ENCODE measurements at places on chromosomes 2 and 18.
A peak's percentile ranks its signal among the peaks of the same experiment; 100 is the strongest.

DNA sequence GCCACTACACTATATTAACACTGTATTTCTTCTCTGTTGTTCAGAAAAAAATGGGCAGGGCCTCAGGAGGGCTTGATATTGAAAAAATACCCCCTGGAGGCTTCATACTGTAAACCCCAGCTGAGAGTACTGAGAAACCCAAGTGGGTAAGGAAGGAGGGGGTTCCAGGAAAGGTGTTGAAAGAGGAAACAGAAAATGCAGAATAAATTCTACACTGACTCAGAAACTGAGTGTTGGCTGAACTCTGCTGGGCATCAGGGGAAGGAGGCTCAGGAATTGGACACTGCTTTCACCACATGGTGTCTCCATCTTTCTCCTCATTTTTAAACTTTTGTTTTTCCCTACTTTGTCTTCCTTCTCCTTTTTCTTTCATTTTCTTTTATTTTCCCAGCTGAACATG, 253.7 kb downstream of the DYM start:
- DNase-seq: peak; percentile 73

- peak; percentile 50 for DNase-seq
Observed at GRCh38 chr2:170943596-170943995, 14.5 kb downstream of the GORASP2 start.

GRCh38 chr2:25608718-25609117, 64.7 kb downstream of the DTNB start:
- no peak for DNase-seq

DNA sequence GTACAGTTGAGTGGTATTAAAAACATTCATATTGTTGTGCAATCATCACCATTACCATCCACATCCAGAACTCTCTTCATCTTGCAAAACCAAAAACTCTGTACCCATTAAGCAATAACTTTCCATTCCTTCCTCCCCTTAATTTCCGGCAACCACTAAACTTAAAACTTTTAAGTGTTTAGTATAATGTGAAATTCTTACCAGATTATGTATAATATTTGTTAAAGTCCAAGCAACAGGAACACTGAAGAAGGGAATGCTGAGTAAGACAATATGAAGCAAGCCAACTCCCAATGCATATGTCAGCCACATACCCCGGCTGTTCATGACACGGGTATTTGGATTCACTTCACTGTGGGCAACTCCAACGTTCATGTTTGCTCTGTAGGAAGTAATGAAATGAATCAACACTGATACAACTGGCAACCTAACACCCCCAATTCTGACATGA, 1.9 kb downstream of the ORMDL1 start:
- DNase-seq: peak; percentile 23

DNA sequence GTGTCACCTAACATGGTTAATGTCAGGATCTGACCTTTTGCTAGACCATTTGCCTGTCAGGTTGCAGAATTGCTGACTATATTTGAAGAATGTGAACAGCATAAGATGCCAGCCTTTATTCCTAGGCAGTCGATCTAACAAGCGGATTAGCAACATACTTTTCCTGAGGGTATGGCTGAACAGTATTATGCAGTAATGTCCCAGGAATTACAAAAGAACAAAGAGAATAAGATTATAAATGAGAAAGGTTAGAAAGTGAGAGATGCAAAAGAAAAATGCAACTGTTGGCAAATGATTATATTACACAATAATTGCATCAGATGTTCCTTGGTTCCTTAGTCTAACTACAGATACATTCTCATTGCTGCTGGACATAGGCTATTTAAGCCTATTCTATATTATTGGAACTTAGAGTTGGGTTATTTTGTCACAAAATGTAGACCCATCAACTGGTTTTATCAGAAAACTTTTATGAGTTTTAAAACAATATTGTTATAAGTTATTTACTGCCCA, 647.1 kb upstream of the CRIM1 start:
- DNase-seq: peak; percentile 2

DNA sequence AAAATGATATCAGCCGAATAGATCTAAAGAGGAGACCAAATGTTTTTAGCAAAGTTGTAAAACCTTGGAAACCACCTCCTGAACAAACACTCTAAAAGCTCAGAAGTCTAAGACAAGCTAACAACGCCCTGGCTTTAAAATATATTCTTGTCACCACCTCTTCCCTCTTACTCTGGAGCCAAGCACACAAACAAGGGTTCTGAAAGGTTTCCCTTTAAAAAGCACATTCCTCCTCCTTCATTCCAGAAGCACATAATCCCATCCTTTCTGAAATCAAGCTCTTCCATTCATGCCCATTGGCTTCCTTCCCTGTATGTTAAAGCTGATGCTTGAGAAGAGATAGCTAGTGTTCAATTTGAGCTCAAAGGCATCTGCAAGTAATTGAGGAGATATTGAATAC, 382.0 kb downstream of the LNPK start:
- DNase-seq: no peak

DNA sequence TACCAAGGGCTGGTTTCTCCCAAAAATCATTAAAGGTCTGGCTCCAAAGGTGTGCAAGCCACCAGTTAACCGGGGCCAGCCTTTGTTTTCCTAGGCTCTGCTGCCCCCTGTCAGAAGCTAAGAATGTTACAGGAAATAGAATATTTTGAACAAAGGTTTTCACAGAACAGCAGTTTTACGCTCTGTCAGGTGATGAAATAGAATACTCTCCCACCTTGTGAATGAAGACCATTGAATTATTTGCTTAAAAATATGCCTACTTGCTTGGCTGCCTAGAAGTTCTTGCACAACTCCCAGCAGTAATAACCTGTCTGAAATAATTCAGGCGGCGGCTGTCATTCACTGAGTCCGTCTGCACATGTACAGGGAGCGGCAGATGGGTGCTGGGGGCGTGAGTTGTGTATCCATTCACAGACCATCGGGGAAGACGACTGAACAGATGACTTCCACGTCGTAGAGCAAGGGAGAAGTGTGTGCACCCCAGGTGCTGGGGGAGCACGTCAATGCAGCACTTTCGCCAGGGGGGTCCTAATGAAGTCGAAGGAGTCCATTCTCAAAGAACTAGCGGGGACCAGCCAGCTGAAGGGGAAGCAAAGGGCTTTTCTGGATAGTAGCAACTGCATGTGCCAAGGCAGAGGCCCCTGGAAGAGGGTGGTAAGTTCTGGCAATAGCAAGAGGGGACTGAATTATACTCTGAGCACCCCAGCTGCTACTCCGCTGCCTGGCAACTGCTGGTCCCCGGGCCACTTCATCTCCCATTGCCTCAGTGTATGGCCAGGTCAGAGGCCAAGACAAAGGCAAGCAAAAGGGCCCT, 56.1 kb downstream of the SF3B1 start:
- DNase-seq: peak; percentile 64

DNA sequence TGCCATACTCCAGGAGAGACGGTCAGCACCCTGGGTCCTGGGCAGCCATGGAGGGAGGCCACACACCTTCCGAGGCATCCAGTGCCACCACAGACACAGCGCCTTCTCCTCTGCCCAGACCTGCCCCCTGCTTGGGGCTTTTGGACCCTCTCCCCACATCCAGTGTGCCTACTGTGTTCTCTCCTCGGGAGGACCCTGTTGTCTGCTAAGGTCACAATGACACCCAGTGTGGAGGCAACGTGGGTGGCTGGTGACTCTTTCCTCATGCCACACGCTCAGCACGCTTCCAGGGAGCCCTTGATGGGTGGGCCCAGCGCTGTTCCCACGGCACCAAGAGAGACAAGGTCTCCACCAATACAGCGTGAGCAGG, 251.9 kb downstream of the EIPR1 start:
- DNase-seq: no peak

GRCh38 chr2:165011199-165011598, 55.9 kb upstream of the SLC38A11 start:
- DNase-seq: no peak

DNA sequence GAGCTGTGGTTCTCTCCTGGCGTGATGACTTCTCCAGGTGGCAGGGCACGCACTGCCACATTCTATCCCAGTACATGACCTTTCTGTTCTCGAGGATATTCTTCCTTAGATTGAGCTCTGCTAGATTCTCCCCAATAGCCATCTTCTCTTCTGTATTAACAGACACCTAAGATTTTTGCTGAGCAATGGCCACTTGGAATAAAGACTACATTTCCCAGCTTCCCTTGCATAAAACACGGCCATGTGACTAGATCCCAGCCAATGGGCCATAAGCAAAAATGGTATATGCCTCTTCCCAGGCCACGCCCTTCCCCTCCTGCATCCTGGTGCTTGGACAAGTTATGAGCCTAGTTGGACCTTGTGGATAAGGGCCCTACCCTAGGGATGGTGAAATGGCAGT, 82.1 kb downstream of the EIF2AK3 start:
- peak; percentile 61 for DNase-seq

- no peak for DNase-seq
Observed at GRCh38 chr2:25899404-25899970, 21.2 kb upstream of the ASXL2 start.

DNA sequence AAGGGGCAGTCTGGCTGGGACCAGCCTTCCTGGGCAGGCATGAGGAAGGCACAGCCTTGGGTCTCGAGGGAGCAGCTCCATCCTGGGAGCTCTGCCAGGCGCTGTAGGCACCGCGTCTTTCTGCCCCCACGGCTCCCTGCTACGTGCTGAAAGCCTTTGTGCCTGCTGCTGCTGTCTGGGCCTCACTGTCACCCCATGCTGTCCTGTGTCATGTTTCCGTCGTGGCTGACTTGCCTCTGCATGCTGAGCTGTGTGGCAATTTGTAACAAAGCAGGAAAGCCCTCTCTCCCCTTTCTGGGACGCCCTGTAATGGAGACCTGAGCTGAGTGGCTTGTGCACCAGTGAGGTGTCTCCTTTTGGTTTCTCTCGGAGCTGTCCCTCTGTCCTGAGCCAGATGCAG, 152.5 kb downstream of the TSN start:
- DNase-seq: no peak

DNA sequence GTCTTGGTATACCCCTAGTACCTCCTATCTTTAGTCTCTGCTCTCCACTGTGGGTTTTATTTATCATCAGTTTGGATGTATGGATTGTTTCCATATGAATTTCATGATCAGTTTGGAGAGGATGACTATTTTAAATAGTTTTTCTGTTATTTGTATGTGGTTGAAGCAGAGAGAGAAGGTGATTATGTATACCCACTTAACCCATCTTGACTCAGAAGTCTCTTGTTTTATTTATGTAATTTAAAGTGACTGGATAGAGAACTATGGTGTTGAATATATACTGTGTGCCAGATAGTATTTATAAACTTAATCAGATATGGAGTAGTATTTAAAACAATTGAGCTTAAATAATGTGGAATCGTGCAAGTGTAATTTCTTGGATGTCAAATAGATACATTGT, 39.9 kb downstream of the SMAD4 start:
- DNase-seq: no peak

DNA sequence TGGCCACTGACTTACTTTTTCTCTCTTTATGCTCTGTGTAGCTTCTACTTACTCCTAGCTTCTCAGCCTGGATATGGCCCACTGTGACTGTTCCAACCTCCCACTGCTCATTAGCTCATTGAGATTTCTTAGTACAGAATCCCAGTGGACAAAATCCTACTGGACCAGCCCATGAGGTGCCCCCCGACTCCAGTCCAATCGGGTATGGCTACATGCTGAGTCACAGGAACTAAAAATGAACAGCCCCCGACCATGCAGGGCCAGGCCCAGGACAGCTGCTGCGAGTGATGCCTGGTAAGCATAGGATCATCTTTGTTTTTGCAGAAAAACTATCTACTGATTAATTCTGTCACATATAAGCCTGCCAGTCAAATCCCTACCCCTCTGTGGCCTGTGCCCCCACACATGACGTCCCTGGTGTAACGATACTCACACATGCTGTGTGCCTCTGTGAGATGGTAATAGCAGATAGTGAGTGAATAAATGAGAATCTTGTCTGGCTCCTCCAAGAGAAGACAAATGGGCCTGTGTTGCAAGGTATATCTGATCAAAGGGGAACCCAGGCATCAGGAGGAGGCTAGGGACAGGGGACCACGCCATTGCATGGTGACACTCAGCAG, 85.9 kb upstream of the KLF7 start:
- DNase-seq: no peak

DNA sequence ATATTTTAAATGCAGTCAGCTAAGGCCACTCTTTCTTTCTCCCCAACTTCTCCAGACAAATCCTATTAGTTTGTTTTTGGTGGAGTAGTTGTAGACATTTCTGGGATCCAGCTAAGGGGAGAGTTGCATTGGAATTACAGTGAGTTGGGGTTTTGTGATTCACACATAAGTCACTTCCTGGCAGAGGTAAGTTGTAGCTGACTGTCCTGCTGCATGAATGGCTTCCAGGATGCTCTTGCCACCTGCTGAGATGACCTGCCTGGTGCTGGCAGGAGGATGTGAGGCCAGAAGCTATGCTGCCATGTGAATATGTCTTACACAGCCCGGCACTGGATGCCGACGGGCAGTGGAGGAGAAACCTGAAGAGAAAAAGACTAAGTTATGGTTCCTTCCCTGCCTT, 243.7 kb downstream of the TDRD15 start:
- peak; percentile 16 for DNase-seq

DNA sequence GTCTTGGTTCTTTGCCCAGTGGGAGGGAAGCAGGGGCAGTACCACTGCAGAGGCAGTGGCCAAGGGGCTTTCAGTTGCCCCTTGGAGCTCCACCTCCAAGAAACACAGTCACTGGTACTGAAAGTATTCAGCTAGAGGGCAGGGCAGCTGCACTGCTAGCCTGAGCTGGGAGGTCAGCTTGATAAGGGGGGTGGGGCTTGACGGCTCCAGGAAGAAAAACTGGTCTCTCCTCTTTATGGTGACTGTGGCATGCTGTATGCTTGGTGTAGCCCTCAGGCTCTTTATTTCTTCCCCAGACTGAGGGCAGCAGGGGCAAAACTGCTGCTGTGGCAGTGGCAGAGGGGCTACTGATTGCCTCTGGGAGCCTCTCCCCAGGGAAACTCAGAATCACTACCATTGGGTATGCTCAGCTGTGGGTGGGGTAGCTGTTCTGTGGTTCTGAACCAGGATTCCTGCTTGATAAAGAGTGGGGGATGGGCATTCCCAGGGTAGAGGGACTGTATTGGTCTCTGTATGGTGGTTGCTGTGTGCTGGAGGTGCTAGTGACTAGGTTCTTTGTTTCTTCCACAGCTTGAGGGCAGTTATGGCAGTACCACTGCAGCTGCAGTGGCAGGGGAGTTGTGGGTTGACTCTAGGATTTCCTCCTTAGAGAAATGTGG, 134.6 kb upstream of the SCN7A start:
- DNase-seq: no peak

- no peak for DNase-seq
Observed at GRCh38 chr18:73920033-73920432, 227.6 kb downstream of the FBXO15 start.

DNA sequence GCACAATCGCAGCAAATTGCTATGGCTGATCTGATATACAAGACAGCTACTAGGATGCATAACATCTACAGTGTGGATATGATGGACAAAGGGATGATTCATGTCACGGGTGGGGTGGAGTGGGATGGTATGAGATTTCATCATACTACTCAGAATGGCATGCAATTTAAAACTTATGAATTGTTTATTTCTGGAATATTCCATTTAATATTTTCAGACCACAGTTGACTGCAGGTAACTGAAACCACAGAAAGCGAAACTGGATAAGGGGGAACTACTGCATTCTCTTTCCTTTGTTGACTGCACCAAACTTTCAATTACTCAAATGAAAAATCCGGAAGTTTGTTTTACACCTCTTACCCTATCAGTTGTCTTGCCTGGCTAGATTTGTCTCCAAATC, 94.4 kb upstream of the NEUROD1 start:
- peak; percentile 52 for DNase-seq

GRCh38 chr2:143477714-143478443, 348.7 kb downstream of the ARHGAP15 start:
- no peak for DNase-seq

Measured in choroid plexus epithelial cell (primary cell).